Left hindlimb (tissue), 1 donor: ENCODE measurements at places on chromosomes 7 and 10.

DNA sequence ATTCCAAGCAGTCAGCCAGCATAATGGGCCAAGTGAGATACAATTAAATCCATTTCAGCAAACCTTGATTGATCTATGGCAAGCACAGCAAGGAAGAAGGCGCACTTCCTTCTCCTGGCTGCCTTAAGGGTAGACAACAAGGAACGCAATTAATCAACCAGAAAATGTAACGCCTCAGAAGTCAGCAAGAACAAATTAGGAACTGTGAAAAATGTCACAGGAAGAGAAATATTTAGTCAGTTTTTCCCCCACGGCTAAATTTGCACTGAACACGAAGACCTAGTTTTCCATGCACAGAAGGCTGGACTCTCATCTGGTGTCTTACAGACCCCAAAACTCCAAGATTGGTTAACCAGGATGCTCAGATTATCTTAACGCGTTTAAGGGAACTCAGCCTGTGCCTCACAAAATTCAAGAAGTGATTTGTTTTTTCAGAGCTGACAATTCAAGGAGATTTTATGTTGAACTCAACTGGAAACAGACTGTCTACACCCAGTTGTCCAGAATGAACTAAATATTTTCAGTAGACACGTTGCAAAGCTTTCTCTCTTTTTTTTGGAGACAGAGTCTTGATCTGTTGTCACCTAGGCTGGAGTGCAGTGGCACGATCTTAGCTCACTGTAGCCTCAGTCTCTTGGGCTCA lies 14.2 kb downstream of the SNX8 start:
- no peak for DNase-seq

GRCh38 chr7:106812027-106812643 lies 52.9 kb upstream of the PIK3CG start:
- no peak for DNase-seq

DNA sequence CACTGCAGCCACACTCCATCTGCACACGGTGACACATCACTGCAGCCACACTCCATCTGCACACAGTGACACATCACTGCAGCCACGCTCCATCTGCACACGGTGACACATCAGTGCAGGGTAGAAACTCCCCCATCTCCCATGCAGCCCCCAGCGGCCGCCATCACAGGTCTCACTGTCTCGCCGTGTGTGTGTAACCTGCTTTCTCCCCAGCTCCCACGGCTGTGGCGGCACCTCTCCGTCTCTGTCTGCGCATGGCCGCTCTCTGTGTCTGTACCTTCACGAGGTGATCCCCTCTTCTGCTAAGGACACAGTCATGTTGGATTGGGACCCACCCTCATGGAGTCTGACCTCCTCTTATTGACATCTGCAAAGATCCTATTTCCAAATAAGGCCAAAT lies 527.4 kb downstream of the PTPRN2 start:
- no peak for DNase-seq

DNA sequence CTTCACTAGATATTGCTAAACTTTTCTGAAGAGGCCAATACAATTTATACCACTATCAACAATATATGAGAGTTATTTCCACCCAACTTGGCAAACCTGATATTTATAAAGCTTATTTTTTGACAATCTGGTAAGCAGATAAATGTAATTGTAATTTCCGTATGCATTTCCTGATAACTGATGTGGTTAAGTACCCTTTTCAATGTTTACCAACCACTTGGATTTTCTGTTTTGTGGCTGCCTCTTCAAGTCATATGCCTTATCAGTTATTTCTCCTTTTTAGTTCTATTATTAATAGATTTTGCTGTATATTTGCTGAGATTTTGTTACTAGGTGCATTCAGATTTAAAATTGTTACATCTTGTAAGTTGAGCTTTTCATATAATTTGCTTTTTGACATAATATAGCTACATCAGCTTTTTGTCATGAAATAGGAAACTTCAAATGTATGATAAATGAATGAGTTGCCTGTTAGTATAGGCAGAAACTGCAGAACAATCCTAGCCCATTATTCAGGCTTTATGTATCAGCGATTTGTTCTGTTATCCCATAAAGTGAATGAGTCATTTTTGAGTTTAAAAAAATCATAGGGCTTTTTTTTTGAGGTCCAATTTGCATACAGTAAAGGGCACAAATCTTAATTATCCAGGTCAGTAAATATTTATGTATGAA lies 11.5 kb downstream of the SGPL1 start:
- DNase-seq: no peak

DNA sequence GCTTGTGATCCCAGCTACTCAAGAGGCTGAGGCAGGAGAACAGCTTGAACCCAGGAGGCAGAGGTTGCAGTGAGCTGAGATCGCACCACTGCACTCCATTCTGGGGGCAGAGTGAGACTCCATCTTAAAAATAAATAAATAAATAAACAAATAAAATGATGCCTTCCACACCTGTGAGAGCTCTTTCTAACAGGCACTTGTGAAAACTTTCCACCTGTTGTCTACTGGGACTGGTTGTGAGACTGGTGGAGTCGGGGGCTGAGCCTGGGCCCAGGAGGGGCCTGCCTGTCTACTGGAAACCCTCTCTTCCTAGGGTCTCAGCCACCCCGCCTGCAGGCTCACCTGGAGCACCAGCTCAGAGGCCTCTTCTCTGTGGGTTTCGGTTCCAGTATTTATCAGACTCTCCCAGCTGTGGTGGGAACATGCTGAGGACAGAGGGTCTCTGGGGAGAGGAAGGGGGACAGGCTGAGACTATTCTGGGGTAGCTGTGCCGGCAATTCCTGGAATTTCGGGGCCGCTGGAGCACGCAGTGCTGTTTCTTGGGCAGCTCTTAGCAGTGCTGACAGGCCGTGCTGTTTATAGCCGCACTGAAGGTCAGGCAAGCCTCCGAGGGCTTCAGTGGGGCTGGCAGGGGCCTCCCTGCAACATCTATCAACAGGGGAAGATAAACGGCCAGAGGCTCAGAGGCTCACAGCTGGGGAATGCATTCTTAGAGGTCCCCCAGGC lies 3.8 kb downstream of the LDB3 start:
- DNase-seq: peak; percentile 63

DNA sequence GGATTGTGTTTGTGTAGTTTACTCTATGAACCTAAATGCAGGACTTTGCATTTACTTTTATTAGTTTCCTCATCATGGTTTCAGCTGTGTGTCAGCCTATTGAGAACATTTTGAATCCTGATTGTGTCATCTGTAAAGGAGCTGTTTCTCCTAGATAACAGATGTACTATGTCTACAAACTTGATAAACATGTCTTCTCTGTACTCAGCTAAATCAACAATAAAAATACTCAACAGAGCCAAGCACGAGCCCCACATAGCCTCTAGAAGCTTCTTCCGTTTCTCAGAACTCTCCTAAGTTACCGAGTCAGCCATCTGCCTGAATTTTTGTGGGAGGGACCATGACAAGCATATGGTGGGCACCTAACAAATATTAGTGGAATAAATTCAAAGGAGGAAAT lies 234.7 kb downstream of the SKAP2 start:
- no peak for DNase-seq

GRCh38 chr10:43795093-43795492 lies 146.4 kb upstream of the ZNF32 start:
- no peak for DNase-seq

- no peak for DNase-seq
Measured at GRCh38 chr7:75835688-75836285, 22.2 kb upstream of the CCL24 start.

GRCh38 chr10:103740611-103741010 lies 114.8 kb downstream of the SH3PXD2A start:
- no peak for DNase-seq

- DNase-seq: peak; percentile 89
Measured at GRCh38 chr10:78763651-78764395, 304.9 kb upstream of the ZMIZ1 start.

- peak; percentile 78 for DNase-seq
Measured at GRCh38 chr10:5614155-5614721, 52.2 kb downstream of the ASB13 start.

- DNase-seq: no peak
Measured at GRCh38 chr7:142487124-142487523, 229.3 kb upstream of the PRSS58 start.

DNA sequence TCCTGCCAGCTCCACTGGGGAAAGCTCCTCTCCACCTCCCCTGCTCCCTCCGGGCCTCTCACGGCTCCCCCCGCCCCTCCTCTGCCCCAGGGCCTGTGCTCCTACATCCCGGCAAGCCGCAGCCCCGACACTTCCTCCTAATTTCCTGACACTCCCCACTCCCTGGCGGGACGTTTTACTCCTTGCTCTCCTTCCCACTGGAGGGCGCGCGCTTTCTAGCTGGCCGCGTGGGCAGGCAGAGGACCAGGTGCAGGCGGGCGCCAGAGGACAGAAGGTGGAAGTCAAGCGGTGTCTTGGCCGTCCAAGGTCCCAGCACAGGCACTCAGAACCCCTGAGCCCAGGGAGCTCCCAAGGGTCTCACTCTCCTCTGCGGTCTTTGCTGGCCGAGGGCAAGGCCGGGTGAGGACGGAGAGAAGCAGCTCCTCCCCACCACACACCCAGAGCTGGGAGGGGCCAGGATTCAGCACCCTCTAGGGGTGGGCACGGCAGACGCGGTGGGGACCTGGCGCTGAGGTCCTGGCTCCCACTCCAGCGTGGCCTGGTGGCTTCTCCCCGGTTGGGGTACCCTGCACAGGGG lies 19.1 kb downstream of the ADAM8 start:
- DNase-seq: no peak

DNA sequence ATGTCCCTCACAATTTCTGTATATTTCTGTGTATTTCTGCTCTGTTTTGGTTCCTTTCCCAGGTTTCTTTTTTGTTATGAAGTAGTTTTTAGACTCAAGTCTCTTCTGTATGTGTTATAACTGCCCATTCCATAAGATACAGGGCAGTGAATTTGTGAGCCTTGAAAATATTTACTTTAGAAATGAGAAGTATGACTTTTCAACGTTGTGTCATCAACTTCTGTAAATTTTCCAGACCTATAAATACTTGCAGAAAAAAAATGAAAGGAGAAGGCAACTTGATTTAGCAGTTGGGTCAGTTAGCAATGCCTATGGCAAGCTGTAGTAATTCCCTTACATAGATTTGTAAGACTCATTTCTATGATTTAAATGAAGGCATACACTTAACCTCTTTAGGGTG lies 11.5 kb downstream of the EGFR start:
- no peak for DNase-seq

DNA sequence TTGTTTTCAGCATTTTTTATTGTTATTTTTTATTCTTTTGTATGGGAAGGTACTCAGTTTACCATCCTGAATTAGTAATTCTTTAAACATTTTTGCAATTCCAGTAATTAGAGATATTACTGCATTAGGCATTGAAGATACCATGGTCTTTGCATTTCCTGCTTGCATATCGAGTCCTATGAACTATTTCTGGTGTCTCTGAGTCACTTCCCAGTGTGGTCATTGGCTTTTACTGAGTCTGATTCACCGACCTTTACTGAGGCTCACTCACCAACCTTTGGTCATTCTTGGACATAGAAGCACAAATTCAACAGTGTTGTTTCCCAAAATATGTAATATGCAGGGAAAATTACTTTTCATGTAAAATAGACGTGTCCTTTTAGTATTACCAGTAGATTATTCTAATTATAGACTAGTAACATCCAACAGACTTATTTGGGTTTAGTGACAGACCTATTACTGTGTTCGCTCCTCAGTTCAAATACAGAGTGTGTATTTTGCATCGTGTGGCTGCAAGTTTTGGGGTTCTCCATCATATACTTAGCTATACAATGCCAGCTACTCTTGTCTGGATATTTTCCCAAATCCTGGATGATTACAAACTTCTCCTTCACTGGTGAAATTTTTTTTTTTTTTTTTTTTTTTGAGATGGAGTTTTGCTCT lies 180.7 kb upstream of the PRSS1 start:
- DNase-seq: no peak
